ENCODE measurements at places on chromosomes 4 and X.

- no peak for DNase-seq
These were observed 17.4 kb upstream of the ARMCX2 start for GRCh38 chrX:101677028-101677427.

DNA sequence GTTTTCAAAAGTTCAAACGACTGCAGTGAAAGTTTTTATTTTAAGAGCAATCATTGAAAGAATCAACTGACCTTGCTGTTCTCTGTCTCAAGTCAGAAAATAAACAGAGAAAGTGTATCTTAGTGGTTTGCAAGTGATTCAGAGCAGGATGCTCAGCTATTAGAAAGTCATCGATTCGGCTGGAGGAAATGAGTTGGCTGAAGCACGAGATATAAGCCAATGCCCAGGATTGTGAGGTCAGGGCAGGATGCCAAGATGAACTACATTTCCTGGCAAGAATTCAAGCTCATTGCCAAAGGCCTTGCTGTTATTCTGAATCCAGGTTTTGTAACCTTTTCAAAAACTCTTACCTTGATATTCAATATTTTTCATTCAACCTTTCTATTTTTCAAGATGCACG lies 541.4 kb upstream of the BOD1L1 start:
- no peak for DNase-seq

GRCh38 chr4:16264798-16265197 lies 38.5 kb upstream of the TAPT1 start:
- no peak for DNase-seq

DNA sequence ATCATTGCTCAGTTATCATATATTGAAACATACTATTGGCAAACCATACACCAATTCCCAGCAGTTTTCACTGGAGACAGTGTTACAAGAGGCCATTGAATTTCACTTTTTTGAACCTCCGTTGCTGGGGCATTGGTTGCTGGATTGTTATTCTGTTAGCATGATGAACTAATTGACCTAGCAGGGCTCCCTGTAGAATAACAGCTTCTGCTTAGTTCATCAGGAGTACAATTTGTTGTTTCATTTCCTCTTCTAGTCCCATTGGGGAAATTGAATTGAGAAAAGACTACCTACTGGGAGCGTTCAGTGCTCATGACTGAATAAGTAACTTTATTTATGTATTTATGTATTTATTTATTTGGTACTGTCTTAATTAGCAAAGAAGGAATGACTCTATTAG lies 151.6 kb downstream of the SLIT2 start:
- DNase-seq: no peak

DNA sequence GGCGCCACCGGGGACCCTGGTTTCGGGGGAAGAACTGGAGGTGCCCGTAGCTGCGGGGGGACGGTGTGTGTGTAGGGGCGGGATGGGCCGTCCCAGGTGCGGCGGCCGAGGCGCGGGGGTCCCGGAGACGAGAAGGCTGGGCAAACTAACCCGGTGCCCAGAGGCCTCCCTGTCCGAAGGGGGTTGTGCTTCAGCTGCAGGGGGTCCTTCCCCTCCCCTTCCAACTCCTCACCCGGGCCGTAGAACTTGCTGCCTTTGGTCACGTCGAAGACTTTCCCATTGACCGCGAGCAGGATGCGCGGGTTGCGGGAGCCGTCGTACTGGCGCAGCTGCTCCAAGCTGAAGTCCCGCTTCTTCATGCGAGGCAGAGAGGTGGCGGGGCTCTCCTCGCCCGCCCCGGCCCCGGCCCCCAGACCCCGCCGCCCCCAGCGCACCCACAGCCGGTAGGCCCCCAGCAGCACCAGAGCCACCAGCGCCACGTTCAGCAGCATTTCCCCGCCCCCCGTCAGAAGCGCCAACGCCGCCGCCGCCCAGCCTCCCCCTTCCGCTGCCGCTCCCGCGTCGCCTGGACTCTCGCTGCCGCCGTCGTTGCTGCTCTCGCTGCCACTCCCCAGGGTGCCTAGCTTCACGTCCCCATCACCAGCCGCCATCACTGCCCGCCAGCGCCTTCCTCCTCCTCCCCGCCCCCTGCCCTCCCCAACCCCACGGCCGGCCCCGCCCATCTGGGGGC lies at the start of gene PGRMC2:
PGRMC2 (minus strand) TSS at position 673 of the 730 bp plus-strand sequence; CDS start at position 650, 23 bp downstream.
- DNase-seq: no peak

- DNase-seq: no peak
These were observed 99.2 kb upstream of the TENM3 start for GRCh38 chr4:182143822-182144625.

GRCh38 chr4:142354041-142354440 lies 492.1 kb downstream of the INPP4B start:
- no peak for DNase-seq

DNA sequence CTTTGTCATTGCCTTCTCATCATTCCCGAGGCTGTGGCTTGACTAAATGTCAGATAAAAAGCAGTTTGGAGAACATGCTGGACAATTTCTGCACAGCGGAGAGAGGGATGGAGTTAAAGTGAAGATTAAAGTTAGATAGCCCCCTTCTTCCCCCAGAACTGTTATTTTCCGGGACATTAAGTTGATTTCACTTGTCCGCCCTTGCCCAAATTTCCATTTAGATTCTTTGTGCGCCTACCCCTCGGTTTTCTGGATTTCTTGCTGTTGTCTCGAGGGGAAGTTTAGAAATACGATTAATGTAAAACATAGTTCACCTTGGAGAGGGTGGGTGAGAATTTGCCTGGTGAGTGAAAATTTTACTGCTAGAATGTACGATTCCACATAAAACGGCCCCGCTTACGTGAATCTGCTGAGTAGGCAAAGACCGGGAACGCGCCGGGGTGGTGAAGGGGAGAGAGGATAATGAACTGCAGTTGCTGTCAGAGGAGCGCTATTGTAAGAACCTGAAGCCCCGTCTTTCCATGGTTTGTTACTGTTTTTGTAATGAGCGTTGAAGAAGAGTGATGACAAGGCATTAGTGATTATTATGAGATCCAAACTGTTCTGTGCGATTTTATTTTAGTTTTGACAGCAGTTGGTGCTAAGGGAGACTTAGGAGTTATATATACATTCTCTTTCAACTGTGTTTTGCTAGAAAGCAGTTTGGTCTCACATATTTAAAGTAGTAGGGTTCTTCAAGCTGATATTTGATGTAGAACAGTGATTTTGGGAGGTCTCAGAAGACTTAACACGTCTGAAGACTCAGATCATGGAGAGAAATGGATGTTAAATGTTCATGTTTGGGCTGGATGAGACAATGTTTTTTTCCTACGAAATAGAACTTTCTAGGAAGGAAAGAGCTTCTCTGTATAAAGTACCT lies 73.0 kb downstream of the AFF1 start:
- DNase-seq: no peak

- DNase-seq: no peak
These were observed 114.7 kb downstream of the TRAPPC11 start for GRCh38 chr4:183773790-183774189.

GRCh38 chr4:102529977-102530376 lies 28.8 kb downstream of the NFKB1 start:
- DNase-seq: no peak

GRCh38 chr4:53858744-53859143 lies 205.7 kb downstream of the CHIC2 start:
- no peak for DNase-seq

DNA sequence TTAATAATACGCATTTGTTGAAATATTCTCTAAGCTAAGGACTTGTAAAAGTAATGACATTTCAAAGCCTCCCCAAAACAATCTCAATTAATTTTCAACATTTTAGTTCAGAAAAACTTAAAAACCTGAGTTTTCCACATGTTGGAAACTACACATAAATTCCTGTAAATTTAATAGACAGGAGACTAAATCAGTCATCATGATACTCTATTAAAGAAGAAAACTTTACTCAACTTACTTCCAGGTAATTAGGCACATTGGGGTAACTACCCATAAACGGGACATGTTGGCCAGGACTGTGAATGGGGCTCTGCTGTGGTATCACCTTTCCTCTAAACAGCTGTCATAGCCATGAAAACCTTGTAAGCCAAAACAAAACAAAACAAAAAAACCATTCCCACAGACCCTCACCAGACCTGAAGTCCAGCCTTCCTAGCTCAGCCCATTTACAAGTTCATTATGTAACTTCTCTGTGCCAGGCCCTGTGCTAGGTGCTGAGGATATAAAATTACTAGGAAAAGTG lies 96.4 kb upstream of the SMIM10 start:
- DNase-seq: no peak
